ENCODE measurements at places on chromosomes 5 and 9. TPM values are rescaled to one million over a fixed set of nuclear protein-coding genes. Genes with fewer than 3 reads are reported as not detected.

DNA sequence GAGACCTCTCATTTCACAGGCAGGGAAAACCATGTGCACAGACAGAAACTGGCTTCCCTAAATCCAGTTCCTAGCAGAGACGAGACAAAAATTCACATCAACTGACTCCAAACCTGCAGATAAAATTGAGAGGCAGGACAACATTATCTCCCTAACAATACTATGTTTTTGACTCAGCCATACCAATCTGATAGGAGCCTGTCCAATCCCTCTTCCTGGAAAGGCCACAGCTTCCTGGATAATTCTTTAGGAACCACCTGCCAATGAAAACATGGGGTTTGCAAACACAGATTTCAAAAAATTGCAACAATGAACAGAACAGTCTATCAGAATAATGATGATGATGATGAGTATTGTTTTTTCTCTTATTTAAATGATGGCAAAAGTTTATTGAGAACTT, 22.4 kb downstream of the SH3TC2 start:
- DNase-seq: no peak

DNA sequence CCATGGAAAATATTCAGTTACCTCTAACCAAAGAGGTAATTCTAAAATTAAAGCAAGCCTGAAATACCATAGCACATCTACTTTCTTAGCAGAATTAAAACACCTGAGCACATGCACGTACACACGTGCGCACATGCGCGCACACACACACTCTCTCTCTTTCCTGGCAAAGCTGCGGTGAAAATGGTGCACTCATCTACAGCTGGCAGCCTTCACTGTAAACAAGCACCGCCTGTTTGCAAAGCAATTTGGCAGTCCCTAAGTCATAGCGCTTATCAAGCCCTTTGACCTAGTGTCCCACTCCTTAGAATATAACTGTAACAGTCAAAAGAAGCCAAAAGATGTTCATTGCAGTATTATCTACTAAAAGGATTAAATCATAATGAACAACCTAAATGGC, 278.7 kb downstream of the DENND1A start:
- no peak for DNase-seq

PROB1 gene
- 4.2 TPM for polyA plus RNA-seq

IL7R gene
- polyA plus RNA-seq: 0.78 TPM

DNA sequence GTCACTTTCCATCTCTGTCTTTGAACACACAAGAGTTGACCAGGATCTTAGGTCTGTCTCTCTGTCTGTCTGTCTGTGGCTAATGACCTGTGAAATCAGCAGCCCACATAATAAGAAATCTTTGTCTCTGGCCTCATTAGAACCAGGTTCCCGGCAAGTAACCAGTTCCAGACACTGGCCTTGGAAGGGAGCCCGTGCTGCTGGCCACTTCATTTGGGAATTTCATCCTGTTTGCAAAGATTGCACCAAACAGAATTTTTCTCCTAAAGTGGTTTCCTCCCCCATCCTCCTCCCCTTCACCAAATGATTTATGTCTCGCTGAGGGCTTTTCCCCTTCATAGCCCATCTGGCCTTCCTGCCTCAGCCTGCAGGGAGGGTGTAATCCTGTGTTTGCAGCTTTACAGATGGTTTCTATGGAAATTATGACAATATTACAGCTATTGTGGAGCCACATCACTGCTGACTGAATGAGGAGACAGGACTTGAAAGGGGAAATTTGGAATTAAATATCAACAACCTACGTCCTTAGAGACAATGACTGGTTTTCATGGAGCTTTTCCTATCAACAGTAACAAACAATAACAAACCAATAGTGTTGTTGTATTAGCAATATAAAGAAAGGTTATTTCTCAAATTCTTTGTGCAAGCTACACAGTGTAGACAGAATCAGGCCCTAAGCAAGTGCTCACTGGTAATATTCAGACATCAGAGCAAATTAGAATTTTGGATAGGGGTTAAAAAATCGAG, 25.7 kb downstream of the DPYSL3 start:
- peak; percentile 72 for DNase-seq

FREM1 gene
- 232 TPM for polyA plus RNA-seq

DNA sequence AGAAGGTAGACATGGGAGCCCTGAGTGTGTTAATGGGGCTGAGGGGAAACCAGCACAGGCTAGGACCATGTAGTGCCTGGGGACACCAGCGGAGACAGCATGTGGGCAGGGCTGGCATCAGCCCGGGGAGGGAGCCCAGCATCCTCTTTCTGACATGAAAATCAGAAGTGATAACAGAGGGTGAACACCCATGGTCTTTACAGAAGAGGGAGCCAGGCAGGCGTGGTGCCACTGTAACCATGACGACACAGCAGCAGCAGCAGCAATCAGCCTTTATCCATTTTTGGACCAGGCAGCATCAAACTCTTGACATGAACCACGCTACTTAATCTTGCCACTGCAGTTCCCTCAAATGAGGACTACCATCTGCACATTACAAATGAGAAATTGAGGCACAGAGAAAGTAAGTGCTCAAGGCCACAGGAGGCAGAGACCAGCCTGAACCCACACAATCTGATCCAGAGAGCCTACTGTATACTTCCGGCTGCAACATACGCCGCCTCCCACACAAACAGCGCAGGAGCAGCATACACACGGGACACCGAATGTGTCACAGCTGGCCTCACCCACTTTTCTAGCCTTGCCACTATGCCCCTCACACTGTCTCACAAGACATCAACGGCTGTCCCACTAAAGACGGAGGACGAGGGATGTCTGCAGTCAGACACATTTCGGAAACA, 23.8 kb downstream of the CAMSAP1 start:
- no peak for DNase-seq

DNA sequence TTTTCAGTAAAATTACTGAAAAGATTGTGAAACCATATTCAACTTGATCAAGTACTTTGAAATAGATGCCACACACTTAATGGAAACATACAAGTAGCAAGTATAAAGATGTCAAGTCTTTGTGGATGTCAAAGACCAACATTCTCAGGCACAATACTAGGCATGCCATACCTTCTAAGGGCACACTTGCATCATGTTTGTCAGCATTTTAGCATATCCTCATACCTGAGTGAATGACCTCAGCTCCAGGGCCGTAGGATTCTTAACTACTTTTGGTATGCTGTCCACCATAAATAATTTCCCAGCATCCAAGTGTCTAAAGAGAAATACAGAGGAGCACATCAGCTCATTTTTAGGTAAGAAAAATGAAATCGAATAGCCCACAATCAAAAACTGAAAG, 86.4 kb downstream of the FREM1 start:
- no peak for DNase-seq

DNA sequence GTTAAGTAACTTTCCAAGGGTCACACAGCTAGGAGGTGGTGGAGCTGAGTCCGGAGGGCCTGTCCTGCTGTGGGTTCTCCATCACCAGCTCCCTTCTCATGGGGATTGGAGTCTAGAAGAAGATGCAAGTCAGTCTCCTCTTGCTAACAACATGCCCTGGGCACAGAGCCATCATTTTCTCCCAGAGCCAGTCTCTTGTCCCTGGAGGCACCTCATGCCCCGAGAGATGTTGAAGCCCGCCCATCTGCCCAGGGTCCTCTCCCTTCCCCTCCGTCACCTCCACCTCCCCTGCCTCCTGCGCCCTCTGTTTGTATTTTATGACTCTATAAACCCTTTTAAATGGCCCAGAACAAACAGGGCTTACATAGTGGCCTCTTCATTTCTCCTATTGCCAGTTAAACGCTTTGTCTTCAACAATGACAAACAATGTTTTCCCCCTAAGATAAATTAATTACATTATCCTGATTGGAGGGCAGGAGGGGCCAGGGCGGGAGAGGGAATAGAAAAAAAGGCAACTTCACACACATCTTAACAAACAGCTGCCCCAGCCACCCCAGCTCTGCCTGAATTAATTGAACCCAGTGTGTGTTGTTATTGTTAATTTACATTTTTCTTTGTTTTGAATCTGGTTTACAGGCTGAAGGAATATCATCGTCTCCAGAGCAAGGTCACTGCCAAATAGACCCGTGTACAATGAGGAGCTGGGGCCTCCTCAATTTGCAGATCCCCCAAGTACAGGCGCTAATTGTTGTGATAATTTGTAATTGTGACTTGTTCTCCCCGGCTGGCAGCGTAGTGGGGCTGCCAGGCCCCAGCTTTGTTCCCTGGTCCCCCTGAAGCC, 55.8 kb downstream of the ASS1 start:
- DNase-seq: no peak

- DNase-seq: no peak
Observed at GRCh38 chr5:126267438-126267837, 155.8 kb upstream of the GRAMD2B start.

DNA sequence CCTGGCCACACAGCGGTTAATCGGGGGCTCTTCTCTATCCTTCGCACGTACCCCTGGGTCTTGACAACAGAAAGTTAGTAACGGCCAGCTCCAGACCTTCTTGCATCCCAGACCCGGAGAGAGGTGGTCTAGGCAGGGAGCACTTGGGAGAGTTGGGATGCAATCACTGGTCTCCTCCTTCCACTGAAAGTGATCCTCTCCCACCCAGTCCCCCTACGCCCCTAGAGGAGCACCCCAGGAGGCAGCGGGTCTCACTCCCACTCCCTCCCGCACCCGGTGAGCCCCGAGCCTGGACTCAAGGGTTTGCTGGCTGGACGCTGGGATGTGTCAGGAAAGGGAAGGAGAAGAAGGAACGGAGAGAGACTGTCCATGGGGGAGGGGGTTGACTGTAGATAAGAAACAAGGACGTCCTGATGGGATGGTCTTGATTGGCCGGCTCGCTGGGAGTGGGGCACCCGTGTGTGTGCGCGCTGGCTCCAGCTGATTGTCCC, 2.0 kb downstream of the RORB start:
- no peak for DNase-seq

DNA sequence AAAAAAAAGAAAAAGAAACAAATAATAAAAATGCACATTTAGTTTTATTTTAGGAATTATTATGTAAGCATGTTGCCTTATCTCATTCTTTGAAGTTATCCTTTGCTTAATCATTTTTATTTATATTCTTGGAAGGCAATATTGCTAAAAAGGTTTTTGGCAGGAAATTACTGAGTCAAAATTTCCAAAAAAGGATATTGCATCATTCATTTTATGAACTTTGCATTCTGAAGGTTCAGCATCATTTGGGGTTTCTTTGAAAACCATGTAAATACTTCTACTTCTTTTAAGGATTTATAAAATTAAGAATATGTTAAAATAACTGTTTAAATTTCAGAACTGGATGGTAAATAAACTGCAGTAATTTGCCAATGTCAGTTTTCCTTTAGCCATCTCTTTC, 94.2 kb upstream of the CTNND2 start:
- no peak for DNase-seq

DNA sequence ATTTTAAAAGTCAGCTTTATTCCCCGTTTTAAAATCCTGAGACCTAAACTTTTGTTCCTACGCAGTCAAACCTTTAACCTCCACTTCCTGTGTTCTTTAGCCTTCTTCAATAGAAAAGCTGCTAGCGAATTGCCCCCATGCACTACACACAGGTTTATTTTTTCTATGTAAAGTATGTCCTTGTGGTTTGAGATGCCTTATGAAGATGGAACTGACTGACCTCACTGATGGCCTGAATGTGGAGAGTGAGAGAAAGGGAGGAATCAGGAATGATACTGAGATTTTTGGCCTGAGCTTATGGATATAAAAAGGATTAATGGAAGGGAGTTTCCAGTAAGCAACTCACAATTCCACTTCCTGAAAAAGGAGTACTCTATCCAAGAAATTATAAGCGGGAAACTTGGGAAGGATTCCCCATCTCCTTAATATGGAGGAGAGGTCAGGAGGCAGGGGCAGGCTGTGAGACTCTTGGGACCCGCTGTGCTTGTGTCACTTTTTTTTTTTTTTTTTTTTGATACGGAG, 89.5 kb downstream of the UGCG start:
- no peak for DNase-seq

DNA sequence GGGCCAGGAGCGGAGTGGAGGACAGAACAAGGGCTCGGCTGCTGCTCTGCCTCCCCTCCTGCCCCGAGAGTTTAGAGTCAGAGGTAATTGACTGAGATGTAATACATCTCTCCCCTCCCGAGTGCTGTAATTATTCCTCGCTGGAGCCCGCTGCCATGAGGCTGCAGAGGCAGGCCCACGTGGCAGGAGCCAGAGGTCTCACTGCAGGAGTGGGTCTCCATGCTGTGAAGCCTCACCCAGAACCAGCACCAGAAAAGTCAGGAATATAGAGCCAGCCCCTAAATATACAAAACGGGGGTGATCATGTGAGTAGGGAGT, 2.5 kb downstream of the FAM163B start:
- no peak for DNase-seq

DNA sequence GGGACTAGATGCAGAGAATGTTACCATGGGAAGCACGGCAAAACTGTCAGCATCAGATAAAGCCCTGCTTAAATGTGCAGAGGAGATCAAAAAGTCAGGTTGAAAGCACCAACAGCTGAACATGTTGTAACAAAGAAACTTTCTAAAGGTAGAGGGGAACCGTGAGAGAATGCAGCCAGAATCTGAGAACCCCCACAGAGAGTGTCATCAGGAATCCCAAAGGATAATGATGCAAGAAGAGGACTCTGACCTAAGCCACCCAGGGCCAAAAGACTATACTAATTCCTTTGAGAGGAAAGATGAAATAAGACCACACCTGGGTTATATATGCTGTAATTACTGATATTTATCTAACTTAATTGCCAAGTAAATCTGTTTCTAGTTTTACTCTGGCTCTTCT, 116.6 kb downstream of the PCSK1 start:
- no peak for DNase-seq

DNA sequence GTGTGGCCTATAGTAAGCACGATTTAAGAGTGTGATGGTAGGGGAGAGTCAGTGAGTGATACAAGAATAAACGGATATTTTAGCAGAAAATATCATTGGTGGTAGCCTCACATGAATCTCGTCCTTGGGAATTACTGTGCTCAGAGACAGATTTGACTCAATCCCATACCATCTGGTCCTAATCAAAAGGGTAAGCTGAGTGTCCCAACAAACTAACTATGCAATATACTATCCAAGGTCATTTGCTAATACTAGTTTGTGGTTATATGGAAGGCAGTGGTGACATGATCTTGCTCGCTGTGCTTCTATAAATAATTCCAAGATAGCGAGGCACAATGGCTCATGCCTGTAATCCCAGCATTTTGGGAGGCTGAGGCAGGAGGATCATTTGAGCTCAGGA, 103.2 kb downstream of the TRPM6 start:
- DNase-seq: no peak

DNA sequence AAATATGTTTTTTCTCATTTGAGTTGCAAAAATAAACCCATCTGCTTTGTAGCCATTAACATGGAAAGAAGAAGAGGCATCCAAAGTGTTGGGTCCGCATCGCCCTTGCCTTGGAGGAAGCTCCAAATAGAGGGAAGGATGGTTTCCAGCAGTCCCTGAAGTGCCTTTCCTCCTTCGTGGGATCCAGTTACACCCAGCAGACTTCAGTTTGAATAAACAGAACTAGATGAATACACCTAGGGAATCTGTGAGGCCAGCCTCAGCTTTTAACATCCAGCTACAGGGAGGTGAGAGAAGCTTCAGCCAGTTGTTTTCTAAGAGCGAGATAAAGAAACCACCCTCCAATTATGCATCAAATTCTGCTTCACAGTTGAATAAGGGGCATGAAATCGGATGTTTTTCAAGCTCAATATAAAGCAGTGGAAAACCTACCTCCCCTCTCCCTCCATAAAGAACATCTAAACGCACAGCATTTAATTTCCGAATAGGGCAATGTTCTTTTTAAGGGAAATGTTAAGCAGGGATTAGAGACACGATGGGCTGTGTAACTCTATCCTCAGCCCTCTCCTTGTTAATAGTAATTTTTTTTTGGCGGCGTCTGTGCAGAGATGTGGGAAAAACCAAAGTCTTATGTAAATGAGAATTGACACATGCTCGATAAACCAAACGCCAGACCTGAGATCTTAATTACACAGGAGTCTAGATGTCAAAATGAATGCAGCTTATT, 264.7 kb downstream of the SLIT3 start:
- no peak for DNase-seq

GRCh38 chr5:14676320-14676719, 11.8 kb downstream of the OTULIN start:
- no peak for DNase-seq

All from renal pelvis (tissue), 12 donors.